ENCODE measurements at places on chromosomes 7 and 10.

GRCh38 chr7:105621617-105622016 is 40.3 kb upstream of the EFCAB10 start:
- no peak for DNase-seq

DNA sequence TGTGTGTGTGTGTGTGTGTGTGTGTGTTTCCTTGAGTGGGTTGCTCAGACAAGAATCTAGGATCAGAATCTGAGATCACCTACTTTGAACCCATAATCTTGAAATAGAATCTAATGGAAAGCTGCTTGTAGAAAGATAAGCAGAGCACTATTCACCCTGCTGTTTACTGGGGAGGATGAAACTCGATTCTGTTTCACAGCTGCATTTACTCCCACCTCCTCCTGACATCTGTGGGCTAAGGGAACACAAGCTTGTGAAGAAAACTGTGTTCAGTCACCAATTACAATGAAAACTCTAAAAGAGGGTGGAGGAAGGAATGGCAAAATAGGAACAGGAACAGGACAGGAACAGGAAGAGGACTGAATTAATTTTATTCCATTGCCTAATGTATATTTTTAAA is 269.5 kb downstream of the TSPAN12 start:
- DNase-seq = no peak

GRCh38 chr10:79159785-79160184 is 91.0 kb downstream of the ZMIZ1 start:
- DNase-seq = no peak

- DNase-seq = no peak
These were observed 283.1 kb upstream of the KAT6B start for GRCh38 chr10:74543276-74543675.

- DNase-seq = no peak
These were observed 12.8 kb upstream of the PITRM1 start for GRCh38 chr10:3185386-3185785.

DNA sequence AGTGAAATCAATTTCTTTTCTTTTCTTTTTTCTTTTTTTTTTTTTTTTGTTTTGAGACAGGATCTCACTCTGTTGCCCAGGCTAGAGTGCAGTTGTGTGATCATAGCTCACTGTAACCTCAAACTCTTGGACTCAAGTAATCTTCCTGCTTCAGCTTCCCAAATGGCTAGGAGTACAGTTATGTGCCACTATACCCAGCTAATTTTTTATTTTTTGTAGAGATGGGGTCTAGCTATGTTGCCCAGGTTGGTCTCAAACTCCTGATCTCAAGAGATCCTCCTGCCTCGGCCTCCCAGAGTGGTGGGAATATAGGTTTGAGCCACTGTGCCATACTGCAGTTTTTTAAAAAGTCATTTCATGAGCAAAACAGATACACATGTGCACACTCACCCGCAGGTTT is 79.8 kb downstream of the ANK3 start:
- no peak for DNase-seq

- no peak for DNase-seq
These were observed 53.9 kb upstream of the CREB5 start for GRCh38 chr7:28358423-28358868.

DNA sequence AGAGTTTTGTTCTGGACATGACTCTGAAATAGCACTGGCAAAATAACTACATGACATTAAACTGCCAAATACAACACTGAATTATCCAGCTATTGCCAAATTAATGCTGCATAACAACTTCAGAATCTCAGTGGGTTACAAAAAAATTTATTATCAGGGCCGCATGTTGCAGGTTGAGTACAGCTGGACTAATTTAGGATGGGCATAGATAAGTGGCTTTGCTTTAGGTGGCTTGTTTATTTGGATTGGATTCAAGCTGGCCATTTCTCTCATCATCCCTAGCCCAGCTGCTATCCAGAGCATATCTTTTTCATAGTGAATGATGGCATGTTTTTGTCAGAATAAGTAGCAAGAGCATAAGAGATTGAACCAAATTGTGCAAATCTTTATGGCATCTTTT is 1277.1 kb downstream of the REEP3 start:
- no peak for DNase-seq

DNA sequence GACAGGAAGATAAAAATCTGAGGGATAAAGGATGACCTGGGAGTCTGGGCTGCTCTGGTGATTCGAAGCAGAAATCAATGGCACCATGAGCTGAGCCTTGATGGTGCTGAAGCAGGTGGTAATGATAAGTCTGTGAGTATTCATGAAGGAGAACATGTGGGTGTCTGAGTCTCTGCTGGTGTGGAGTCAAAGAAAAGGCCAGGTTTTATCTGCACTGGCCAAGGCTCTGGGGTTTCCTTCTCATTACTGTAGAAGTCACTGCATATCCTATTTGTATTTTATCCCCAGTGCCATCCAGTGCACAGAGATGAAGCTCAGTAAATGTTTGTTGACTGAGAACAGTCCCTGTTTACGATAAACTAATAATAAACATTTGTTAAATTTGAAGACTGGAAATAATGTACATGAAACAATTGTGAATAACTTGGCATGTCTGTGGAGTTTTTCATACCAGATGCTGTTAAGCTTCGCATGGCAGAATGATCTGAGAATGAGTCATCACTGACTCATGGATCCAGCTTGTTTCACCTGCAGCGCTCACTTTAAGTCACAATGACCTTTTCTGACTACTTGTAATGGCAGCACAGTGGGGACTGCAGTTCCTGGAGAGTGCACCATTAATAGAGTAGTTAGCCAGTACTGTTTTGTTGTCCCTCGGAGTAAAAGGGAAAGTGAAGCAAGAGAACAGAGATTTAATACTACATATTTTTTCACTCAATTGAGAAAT is 538.5 kb downstream of the HTR7 start:
- DNase-seq = no peak

- no peak for DNase-seq
These were observed 9.8 kb downstream of the AGBL3 start for GRCh38 chr7:134996097-134996550.

DNA sequence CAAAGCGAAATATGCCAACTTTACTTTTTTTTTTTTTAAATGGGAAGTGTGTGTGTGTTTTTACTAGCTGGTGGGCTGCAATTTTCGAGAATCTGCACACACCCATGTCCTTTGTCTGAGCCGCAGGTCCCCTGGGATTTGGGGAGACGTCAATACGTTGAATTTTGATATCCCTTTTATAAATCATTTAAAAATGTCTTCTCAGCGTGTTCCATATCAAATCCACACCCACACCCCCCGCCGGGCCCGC is 404 bp upstream of the FMC1 start:
- no peak for DNase-seq

- no peak for DNase-seq
These were observed 67.0 kb downstream of the ATE1 start for GRCh38 chr10:121860810-121861209.

GRCh38 chr10:89590326-89590725 is 54.7 kb downstream of the PANK1 start:
- no peak for DNase-seq

GRCh38 chr7:144416341-144416740 is 12.8 kb upstream of the NOBOX start:
- no peak for DNase-seq

DNA sequence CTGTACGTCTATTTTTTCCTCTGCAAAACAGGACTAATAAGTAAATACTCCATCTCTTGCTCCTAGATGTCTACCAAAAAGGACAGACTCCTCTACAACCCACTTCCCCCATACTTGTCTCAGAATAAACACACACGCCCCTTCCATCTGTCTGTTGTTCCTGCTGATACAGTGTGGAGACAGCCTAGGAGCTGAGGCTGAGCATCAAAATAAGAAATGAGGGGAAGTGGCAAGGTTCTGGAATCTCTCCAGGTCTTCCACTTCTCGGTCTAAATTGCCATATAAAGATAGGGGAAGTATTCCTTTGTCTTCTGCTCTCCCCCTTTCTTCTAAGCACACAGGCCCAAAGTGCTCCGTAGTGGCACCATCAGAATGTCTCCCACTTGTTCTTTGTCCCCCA is 30.8 kb upstream of the VSIR start:
- no peak for DNase-seq

DNA sequence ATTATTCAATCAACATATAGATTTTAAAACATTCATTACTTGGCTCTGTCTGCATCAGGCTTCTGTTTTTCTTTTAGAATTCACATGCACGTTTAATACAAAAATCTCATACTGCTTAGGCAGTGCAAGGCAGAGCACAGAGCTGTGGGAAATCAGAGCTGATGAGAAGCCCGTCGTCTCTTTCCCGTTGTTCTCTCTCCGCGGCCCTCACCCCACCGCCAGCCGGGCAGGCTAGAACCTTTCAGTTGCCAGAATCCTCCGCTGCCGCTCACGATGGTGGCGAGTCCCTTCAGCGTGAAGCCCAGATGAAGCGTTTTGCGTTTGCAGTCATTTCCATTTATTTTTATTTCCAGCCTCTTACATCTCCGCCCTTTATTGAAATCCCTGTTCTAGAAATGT is 648.2 kb downstream of the SDK1 start:
- no peak for DNase-seq

GRCh38 chr7:150959739-150960734 is 18.1 kb downstream of the KCNH2 start:
- DNase-seq = no peak

GRCh38 chr10:110496553-110497437 is 912 bp upstream of the DUSP5 start:
- DNase-seq = no peak

DNA sequence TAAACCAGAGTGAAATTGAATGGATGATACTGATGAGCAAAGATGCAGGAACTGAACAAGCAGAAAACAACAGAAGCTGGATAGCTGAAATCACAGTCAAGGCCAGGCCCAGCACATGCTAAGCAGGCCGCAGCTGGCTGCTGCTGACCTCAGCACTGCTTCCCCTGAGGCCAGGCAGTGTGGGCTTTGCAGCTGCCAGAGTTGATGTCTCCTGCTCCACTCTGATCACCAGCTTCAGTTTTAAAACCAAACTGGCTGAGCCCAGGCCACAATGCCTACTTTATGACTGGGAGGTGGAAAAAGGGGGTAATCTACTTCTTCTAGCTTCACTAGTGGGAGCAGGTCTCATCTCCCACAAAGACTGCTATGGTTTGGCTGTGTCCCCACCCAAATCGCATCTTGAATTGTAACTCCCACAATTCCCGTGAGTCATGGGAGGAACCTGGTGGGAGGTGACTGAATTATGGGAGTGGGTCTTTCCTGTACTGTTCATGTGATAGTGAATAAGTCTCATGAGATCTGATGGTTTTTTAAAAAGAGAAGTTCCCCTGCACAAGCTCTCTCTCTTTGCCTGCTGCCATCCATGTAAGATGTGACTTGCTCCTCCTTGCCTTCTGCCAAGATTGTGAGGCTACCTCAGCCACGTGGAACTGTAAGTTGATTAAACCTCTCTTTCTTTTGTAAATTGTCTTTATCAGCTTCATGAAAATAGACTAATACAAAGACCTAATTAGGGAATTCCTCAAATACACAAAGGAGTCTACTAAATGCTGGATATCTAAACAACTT is 136.4 kb upstream of the ITGB1 start:
- DNase-seq = no peak

GRCh38 chr7:142308326-142308725 is 50.5 kb upstream of the PRSS58 start:
- no peak for DNase-seq

DNA sequence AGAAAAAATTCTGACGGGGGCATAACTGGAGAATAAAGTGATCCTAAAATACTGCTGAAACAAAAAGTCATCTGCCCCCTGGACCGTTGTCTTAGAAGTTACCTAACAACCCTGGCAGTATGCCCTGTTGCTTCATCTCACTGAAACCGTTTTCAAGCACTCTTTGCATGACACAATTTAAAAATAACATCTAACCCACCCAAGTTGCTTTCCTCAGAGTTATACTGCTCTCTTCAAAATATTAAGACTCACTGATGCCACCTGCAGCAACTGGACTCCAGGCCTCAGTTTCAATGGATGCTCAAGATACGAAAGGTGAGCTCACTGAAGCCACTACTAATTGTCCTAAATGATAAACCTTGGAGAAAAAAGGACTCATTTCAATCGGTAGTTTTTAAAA is 57.4 kb downstream of the CDK6 start:
- DNase-seq = no peak

GRCh38 chr7:120856621-120857352 is 1.2 kb downstream of the TSPAN12 start:
- no peak for DNase-seq

DNA sequence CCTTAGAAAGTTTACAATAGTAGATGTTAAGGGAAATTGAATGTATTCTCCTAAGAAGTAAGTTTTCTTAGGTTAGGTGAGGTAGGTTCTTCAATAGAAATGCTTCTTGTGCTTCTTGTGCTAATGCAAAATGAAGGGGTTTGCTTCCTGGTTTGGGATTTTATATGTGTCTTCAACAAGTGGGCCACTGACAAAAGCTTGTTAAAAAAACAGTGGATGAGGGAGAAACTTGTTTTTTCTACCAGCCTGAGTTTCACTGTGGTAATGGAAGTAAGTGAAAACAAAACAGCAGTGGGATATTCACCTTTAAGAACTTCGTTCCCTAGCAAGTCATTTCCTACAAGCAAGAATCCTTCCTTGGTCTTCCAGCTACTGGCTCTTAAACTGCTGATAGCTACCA is 107.5 kb downstream of the FOXP2 start:
- DNase-seq = no peak

DNA sequence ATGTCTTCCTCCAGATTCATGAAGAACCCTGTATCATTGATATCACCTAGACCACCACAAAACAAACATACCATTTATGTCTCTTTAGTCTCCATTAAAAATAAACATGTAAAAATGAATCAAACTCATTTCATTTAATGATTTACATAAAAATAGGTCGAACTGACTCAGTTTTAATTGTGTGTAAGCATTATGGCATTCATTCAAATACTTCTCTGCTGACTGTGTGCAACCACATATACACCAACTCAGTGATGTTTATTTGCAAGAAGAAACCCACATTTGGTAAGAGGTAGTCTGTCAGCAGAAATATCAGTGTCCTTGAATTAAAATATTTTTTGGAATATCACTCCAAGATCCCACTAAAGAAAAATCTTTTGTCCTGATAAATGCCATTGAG is 30.5 kb downstream of the ABCB1 start:
- DNase-seq = no peak

DNA sequence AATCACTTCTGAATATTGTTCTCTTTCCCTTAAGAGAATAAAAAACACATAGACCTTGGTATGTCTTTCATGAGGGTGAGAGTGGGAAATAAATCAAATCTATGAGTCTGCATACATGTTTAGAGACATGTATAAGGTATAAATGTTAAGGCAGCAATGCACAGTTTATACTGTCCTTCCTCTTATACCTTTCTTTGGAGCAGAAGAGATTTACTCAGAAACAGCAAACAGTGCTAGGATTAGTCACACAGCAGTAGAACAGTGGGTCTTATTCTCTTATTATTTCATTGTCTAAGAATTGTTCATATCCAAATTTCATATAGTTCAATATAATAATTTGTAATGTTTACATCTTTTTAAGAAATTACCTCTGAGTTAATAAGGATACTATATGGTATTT is 126.7 kb upstream of the TMEM196 start:
- no peak for DNase-seq

DNA sequence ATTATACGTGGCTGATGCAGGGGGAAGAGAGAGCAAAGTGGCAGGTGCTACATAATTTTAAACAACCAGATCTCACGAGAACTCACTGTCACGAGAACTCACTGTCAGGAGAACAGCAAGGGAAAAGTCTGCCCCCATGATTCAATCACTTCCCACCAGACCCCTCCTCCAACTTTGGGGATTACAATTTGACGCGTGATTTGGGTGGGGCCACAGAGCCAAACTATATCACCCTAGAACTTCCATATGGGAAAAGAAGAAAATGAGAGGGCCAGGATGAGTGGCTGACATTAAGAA is 15.8 kb downstream of the EZH2 start:
- no peak for DNase-seq
